Central memory CD8-positive, alpha-beta T cell (primary cell): ENCODE measurements at places on chromosomes 5 and 9.

GRCh38 chr5:73603998-73604397, 22.0 kb upstream of the ARHGEF28 start:
- no peaks in the 10 kb centered on the region for H3K36me3 ChIP-seq
- H3K27me3 ChIP-seq, result no peaks in the 10 kb centered on the region
- peak overlapping the region; percentile 23 for H3K4me3 ChIP-seq
- H3K27ac ChIP-seq, result peak overlapping the region; percentile 29
- H3K4me1 ChIP-seq, result peaks cover 10% of the 10 kb centered on the region
- DNase-seq, result no peak

GRCh38 chr5:15103130-15103529, 231.6 kb upstream of the ANKH start:
- no peaks in the 10 kb centered on the region for H3K4me1 ChIP-seq
- peaks cover 2% of the 10 kb centered on the region for H3K36me3 ChIP-seq
- H3K4me3 ChIP-seq, result no peak overlapping the region
- no peak for DNase-seq
- H3K27me3 ChIP-seq, result no peaks in the 10 kb centered on the region

- H3K36me3 ChIP-seq, result no peaks in the 10 kb centered on the region
- no peak overlapping the region for H3K4me3 ChIP-seq
- peaks cover 9% of the 10 kb centered on the region for H3K27me3 ChIP-seq
- no peak overlapping the region for H3K27ac ChIP-seq
These were observed 558.3 kb downstream of the CHSY3 start for GRCh38 chr5:130462516-130462915.

DNA sequence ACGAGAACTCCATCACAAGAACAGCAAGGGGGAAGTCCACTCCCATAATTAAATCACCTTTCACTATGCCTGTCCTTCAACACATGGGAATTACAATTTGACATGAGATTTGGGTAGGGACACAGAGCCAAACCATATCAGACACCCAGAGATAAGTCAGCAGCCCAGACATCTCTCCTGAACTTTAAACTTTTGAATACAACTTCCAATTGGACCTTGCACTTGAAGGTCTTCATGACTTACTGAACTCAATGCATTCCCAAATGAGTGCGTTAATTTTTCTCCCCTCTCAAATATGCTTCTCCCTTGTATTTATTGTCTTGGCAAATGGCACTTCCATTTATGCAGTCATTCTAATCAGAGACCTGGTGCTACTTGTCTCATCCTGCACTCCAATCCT, 12.1 kb downstream of the C9 start:
- H3K27ac ChIP-seq, result no peak overlapping the region
- no peak overlapping the region for H3K4me3 ChIP-seq
- no peaks in the 10 kb centered on the region for H3K27me3 ChIP-seq
- no peaks in the 10 kb centered on the region for H3K4me1 ChIP-seq

GRCh38 chr9:133845440-133845839, 107.3 kb upstream of the SARDH start:
- no peaks in the 10 kb centered on the region for H3K27me3 ChIP-seq
- H3K4me1 ChIP-seq, result no peaks in the 10 kb centered on the region
- DNase-seq, result no peak
- no peak overlapping the region for H3K4me3 ChIP-seq

- no peak overlapping the region for H3K4me3 ChIP-seq
- DNase-seq, result no peak
- peaks cover 61% of the 10 kb centered on the region for H3K4me1 ChIP-seq
- H3K27me3 ChIP-seq, result no peaks in the 10 kb centered on the region
- H3K36me3 ChIP-seq, result peaks cover 8% of the 10 kb centered on the region
These were observed 62.7 kb downstream of the ST8SIA4 start for GRCh38 chr5:100840370-100840769.

- H3K27me3 ChIP-seq, result no peaks in the 10 kb centered on the region
- no peak overlapping the region for H3K4me3 ChIP-seq
- H3K4me1 ChIP-seq, result no peaks in the 10 kb centered on the region
These were observed 114.4 kb downstream of the VPS13A start for GRCh38 chr9:77291714-77292113.

- H3K36me3 ChIP-seq, result no peaks in the 10 kb centered on the region
- H3K27ac ChIP-seq, result no peak overlapping the region
- H3K4me3 ChIP-seq, result no peak overlapping the region
- no peaks in the 10 kb centered on the region for H3K4me1 ChIP-seq
These were observed 803.5 kb downstream of the TLE1 start for GRCh38 chr9:80885894-80886293.

- no peak overlapping the region for H3K4me3 ChIP-seq
- H3K27me3 ChIP-seq, result no peaks in the 10 kb centered on the region
- no peaks in the 10 kb centered on the region for H3K4me1 ChIP-seq
- H3K36me3 ChIP-seq, result no peaks in the 10 kb centered on the region
These were observed 71.1 kb downstream of the FBXL7 start for GRCh38 chr5:15571081-15571480.

DNA sequence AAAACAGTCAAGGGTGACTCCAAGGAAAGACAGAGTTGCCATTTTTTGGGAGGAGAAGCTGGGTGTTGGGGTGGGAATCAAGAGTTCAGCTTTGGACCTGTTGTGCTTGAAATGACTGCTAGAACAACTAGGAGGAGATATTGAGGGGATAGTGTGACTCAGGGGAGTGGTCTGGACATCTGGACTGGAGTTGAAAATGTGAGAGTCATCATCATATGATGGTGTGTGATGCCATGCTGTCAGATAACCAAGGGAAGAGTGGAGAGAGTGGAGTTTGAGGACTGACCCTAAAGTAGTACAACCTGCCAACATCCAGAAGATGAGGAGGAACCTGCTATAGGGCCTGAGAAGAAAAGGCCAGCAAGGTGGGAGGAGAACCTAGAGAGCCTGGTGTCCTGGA, 199.7 kb downstream of the ARHGEF28 start:
- H3K27me3 ChIP-seq, result peaks cover 3% of the 10 kb centered on the region
- no peak for DNase-seq
- H3K4me3 ChIP-seq, result no peak overlapping the region

DNA sequence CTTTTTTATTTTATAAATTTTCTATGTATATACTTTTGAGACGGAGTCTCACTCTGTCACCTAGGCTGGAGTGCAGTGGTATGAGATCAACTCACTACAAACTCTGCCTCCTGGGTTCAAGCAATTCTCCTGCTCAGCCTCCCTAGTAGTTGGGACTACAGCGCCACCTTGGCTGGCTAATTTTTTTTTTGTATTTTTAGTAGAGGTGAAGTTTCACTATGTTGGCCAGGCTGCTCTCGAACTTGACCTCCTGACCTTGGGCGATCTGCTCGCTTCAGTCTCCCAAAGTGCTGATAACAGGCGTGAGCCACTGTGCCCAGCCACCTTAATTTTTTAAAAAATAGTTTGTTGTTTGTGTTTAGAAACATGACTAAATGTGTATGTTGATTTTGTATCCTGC, 76.6 kb downstream of the FBXO4 start:
- H3K4me1 ChIP-seq, result no peaks in the 10 kb centered on the region
- H3K36me3 ChIP-seq, result no peaks in the 10 kb centered on the region
- no peak for DNase-seq
- H3K27ac ChIP-seq, result no peak overlapping the region
- H3K4me3 ChIP-seq, result no peak overlapping the region

GRCh38 chr9:115378758-115379157, 260.8 kb upstream of the TNC start:
- no peak overlapping the region for H3K27ac ChIP-seq
- DNase-seq, result no peak
- no peaks in the 10 kb centered on the region for H3K36me3 ChIP-seq
- no peaks in the 10 kb centered on the region for H3K4me1 ChIP-seq

DNA sequence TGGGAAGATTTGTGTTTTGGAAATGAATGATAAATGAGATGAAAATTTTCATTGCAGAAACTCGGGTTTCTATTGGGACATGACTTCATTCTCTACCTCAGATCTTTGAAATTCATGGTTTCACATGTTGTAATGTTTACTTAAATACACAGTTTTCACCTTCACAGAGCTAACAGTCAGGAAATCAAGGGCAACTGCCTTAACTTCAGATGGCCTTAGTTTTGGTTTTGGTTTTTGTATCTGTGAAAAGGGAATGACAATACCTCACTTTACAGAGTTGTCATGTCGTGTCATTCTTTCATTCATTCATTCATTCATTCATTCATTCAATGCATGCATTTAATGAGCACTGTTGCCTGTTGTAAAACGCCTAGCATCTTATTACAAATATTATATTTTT, 41.9 kb downstream of the NIM1K start:
- H3K27ac ChIP-seq, result no peak overlapping the region
- H3K4me3 ChIP-seq, result no peak overlapping the region
- peaks cover 2% of the 10 kb centered on the region for H3K36me3 ChIP-seq

DNA sequence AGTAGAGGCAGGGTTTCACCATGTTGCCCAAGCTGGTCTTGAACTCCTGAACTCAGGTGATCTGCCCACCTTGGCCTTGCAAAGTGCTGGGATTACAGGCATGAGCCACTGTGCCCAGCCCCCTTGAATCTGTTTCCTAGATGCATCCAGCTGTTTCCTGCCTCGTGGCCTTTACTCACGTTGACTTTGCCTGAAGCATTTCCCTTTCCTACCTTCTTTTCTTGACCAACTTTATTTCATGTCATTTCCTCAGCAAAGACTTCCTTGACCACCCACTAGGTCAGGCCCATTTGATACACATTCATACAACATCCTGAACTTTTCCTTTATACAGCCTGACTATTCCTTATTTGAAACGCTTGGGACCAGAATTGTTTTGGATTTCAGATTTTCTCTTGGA, 51.0 kb downstream of the DOCK2 start:
- no peak overlapping the region for H3K27ac ChIP-seq
- no peak for DNase-seq
- no peaks in the 10 kb centered on the region for H3K27me3 ChIP-seq
- H3K36me3 ChIP-seq, result peaks cover 57% of the 10 kb centered on the region
- peaks cover 11% of the 10 kb centered on the region for H3K4me1 ChIP-seq

GRCh38 chr9:127388856-127389238, 8.1 kb upstream of the SLC2A8 start:
- peaks cover 16% of the 10 kb centered on the region for H3K4me1 ChIP-seq
- no peak for DNase-seq
- peaks cover 65% of the 10 kb centered on the region for H3K27me3 ChIP-seq

DNA sequence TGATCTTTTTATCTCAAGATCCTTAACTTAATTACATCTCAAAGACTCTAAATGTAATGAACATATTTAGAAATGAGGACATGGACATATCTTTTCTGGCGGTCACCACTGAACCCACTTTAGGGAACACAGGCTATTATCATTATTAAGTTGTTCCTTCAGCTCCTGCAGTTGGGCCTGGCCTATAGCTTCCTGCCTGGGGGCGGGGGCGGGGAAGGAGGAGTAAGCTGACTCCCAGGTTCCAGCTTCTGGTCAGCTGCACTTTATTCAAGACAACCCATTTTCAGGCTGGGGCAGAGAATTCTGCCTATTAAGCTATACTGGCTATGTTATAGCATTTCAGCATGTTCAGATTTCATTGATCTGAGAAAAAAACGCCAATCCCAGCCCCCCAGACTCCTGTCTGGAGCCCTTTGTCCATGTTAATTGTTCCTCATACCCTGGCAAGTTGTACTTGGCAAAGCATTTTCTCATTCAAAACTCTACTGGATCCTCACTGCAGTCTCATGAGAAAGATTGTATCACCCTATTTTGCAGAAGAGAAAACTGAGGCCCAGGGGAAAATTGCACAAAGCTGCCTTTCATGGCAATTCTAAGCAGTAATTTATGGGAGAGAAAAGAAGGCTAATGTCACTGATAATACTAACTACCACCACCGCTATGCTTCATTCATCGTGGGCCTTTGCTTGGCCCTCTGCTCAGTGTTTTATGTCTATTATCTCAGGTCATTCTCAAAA, 25.1 kb downstream of the COL15A1 start:
- H3K27me3 ChIP-seq, result no peaks in the 10 kb centered on the region
- H3K4me3 ChIP-seq, result no peak overlapping the region
- H3K36me3 ChIP-seq, result no peaks in the 10 kb centered on the region
- no peak overlapping the region for H3K27ac ChIP-seq

GRCh38 chr5:142501890-142502289, 177.1 kb upstream of the SPRY4 start:
- no peak for DNase-seq
- H3K27ac ChIP-seq, result no peak overlapping the region
- no peaks in the 10 kb centered on the region for H3K27me3 ChIP-seq
- H3K36me3 ChIP-seq, result no peaks in the 10 kb centered on the region

DNA sequence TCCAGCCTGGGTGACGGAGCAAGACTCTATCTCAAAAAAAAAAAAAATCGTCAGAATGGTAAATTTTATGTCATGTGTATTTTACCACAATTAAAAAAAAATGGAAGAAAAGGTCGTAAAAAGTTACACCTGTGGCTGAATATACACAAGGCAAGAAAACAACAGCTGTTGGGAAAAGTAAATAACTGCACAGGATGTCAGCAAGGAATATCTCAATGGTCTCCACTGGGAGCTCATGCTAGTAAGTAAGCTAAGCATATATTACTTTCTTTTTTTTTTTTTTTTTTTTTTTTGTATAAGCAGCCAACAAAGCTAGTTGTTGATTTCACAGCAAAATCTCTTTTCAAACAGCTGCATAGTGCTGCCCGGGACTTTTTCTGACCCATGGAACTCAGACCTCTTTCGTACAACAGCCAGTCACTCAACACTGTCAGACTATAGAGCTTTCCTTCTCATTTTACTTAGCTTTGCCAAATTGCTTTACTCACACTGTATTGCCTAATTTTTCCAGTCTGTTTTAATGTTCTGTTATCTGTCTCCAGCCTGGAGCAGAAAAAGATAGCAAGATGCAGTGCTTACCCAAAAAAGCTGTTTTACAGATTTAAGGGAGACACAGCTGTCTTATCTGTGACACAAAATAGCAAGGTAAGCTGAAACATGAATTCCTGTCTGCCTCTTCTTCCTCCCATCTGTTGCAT, 175.9 kb downstream of the ENC1 start:
- H3K36me3 ChIP-seq, result no peaks in the 10 kb centered on the region
- DNase-seq, result no peak
- H3K27me3 ChIP-seq, result peaks cover 13% of the 10 kb centered on the region
- H3K4me1 ChIP-seq, result no peaks in the 10 kb centered on the region
- no peak overlapping the region for H3K27ac ChIP-seq
- H3K4me3 ChIP-seq, result no peak overlapping the region

DNA sequence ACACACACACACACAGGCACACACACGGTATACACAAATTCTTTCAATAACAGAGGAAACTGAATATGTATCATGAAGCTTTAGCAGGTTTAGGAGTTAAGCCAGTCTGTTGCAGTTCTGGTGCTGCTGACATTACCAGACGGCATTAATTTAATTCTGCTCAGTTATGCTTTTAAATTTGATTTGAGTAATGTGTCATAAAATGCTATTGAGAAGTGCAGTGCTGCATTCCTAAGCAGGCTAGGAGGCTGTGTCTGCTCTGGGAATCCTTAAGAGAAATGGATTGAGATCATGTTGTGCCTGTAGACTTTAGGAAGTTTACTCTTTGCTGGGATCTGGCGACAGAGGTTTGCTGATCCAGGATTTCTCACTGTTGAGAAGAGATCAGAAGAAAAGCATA, 733.8 kb downstream of the BRINP1 start:
- no peaks in the 10 kb centered on the region for H3K4me1 ChIP-seq
- H3K36me3 ChIP-seq, result no peaks in the 10 kb centered on the region
- no peak overlapping the region for H3K27ac ChIP-seq
- no peaks in the 10 kb centered on the region for H3K27me3 ChIP-seq

GRCh38 chr9:84330246-84330645, 10.3 kb downstream of the SLC28A3 start:
- no peaks in the 10 kb centered on the region for H3K27me3 ChIP-seq
- peaks cover 1% of the 10 kb centered on the region for H3K36me3 ChIP-seq
- H3K4me1 ChIP-seq, result no peaks in the 10 kb centered on the region
- no peak for DNase-seq
- H3K27ac ChIP-seq, result no peak overlapping the region
